NCI-H2171 (cell line): ENCODE measurements at places on chromosomes 1 and 21.

DNA sequence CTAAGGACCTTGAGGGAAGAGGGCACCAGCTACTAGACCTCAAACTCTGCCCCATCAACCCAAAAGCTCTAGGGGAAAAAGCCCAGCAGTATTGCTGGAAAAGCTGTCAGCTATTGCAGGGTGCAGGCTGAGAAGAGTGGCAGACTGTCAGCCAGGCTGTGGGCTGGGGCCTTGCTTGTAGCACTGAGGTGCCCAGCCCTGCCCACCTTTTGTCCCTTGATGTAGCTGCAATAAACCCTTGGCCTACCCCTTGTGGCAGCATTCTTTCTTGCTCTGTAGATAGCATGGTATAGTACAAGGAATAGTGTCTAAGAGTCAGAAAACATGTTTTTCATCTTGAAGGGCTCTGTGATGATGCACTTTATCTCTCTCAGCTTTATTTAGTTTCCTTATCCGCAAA lies 39.4 kb downstream of the CDC14A start:
- no peak for DNase-seq

GRCh38 chr1:3657096-3657475 lies 4.8 kb downstream of the TP73 start:
- DNase-seq: no peak

DNA sequence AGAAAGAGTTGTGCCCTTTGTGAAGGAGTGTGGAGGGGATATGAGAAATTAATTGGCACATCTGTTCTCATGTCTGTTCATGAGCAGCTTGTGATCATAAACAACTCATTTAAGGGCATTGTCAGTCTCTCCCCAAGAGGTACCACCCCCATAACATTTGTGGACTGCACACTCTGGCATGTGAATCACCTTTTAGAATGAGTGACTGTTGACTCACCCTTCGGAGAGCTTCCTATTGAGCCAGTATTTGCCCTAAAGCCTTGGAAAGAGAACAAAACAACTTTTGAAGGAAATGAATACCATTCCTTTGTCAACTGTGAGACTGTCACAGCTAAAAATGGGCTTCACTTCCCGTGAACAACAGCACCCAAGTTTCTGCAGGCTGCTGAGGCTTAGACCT lies 27.5 kb upstream of the MYSM1 start:
- DNase-seq: peak; percentile 34

GRCh38 chr1:26853156-26853555 lies 9.8 kb upstream of the SFN start:
- DNase-seq: peak; percentile 66

GRCh38 chr1:170238704-170239391 lies 93.1 kb downstream of the NTMT2 start:
- DNase-seq: no peak

DNA sequence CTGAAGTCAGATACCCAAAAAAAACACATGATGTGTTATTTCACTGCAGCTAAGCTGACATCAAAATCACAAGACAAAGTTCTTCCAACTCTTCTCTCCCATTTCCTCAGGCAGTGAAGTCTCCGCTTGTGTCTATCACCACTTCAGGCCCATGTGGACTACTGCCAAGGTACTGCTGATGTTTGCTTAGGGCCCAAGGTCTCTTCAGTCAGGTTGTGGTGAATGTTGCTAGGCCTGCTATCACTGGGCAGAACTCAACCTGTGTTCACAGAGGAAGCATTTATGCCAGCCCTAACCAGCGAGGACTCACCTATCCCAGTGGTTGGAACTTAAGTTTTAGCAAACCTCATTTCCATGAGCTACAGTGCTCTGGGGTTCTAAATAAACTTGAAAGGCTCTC lies 156.5 kb upstream of the BRINP3 start:
- no peak for DNase-seq

GRCh38 chr1:85708829-85709227 lies 595 bp upstream of the ZNHIT6 start:
- DNase-seq: no peak

DNA sequence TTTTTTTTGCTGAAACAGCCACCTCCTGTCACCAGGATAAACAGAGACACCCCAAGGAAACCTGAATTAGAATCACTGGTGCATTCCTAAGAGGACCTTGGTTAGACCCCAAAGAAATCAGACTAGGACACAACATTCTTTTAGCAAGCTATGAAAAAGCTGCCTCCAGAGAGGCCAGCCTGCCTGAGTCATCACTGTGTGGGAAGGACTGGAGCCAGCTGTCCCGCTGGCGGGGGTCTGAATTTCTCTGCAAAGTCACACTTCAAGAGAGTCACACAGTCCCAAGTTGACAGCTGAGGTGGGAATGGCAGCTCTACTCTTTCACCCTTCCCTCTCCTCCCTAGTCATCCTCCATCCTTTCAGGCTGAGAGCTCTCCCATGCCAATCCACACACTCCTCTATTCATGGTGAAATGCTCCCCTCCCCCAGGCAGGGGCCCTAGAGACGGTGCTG lies 405.0 kb upstream of the POU3F1 start:
- no peak for DNase-seq

DNA sequence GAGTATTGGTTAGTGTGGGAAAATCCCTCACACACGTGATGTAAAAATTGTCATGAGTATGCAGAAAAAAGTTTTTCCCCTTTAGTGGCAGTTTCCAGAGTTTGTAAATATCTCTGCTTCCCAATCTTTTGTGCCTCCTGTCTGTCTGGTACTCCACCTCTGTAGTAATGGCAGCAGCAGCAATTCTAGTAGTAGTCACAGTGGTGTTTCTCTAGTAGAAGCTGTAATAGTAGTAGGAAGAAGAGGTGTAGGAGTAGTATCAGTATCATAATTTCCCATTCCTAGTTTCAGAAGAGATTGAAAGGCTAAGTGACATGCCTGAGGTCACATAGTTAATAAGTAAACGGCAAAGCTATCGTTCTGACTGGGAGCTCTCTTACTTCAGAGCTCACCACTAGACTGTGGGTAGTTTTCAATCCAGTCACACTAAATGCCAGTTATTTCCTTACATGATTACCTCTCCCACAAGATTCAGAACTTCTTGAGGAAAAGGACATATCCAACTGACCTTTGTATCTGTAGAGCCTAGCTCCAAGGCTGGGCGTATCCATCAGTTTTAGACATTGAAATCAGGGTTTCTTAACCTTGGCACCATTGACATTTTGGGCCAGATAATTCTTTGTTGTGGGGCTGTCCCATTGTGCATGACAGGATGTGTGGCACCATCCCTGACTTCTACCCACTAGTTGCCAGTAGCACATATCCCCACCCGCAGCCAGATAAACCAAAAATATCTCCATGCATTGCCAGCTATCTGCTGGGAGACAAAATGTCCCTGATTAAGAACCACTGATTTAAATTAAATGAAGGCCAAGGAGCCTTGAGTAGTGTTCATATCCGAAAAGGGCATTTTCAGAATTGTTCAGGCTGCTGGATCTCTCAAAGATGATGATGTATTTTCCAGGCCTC lies 135.9 kb downstream of the FGGY start:
- DNase-seq: no peak

DNA sequence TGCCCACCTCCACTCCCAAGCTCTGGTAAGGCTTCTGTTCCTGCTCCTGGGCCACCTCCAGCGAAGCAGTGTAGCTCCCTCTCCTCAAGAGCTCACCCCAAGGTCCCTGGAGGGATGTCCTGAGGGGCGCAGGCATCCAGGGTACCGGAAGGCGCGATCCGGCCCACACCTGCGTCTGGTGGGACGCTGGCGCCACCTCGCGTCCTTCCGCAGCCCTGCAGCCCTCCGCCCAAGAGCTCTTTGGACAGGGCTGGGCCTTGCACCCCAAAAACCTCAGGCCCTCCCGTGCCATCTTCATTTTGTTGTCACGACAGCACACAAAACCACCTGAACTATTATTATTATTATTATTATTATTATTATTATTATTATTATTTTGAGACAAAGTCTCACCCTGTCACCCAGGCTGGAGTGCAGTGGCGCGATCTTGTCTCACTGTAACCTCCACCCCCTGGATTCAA lies 49.2 kb upstream of the PAX7 start:
- DNase-seq: peak; percentile 81

DNA sequence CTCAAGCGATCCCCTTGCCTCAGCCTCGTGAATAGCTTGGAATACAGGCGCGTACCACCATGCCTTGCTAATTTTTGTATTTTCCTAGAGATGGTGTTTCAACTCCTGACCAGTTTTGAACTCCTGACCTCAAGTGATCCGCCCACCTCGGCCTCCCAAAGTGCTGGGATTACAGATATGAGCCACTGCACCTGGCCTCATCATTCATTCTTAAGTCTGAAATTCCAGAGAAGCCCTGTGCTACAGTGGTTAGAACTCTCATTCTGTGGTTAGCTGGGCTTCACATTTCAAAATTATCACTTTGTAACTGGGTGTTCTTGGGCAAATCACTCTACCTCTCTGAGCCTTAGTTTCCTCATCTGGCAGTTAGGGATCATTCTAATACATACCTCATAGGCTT lies 86.1 kb upstream of the POU3F1 start:
- DNase-seq: no peak

GRCh38 chr1:92975551-92976232 lies 14.4 kb upstream of the DIPK1A start:
- no peak for DNase-seq

DNA sequence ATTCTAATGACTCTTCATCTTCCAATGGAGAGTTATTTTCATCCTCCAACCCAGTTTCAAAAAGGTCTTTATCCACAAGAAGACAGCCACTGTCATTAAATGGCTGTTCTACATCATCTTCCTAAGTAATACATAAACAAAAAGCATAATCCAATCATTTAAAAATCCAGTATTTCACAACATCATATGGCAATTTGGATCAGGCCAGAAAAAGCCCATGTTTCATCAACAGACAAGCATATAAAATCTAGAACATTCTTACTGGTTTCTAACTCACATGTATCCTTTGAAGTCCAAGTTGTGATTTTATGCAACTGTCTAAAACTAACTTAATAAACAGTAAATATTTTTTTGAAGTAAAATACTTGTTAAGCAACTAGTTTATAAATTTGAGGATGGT lies 6.6 kb downstream of the CLSPN start:
- no peak for DNase-seq

- peak; percentile 52 for DNase-seq
Observed at GRCh38 chr1:225480825-225481434, 53.1 kb upstream of the LBR start.

DNA sequence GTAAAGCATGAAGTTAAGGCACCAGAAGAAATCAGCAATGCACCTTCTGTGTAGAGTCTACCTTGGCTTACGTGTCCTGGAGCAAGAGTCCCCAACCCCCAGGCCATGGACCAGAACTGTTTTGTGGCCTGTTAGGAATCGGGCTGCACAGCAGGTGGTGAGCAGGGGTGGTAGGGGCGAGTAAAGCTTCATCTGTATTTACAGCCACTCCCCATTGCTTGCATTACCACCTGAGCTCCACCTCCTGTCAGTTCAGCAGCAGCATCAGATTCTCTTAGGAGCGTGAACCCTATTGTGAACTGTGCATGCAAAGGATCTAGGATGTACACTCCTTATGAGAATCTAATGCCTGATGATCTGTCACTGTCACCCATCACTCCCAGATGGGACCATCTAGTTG lies 21.5 kb downstream of the ZMYND12 start:
- no peak for DNase-seq

DNA sequence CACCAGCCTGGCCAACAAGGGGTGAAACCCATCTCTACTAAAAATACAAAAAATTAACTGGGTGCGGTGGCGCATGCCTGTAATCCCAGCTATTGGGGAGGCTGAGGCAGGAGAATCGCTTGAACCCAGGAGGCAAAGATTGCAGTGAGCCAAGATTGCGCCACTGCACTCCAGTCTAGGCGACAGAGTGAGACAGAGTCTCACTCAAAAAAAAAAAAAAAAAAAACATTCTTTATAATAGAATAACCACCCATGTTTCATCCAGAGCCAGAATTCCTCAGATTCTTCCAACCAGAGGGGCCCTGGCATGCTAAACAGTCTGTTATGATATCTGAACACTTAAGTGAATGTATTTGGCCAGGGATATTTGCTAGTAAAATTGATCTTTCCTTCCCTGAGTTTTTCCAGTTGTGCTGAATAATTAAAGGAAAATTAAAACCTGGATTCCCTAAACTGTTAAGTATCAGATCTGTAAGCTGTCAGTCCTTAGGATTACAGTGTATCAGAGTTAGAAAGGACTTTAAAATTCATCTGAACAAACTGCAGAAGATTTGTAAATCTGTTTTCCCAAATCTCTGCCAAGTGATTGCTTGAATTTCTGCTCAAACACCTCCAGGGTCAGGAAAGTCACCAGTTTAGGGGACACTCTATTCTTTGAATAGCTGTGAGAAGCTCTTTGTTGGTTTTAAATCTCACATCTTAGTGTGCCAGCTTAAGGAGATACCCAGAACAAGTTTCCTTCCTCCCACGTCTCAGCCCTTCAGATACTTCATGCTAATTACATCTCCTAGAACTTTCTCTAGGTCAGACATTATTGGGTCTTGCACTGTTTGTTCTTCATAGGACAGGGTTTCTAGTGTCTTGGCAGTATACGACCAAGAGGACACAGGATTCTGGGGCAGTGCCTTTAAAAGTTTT lies 84.6 kb upstream of the BMP8A start:
- DNase-seq: no peak

DNA sequence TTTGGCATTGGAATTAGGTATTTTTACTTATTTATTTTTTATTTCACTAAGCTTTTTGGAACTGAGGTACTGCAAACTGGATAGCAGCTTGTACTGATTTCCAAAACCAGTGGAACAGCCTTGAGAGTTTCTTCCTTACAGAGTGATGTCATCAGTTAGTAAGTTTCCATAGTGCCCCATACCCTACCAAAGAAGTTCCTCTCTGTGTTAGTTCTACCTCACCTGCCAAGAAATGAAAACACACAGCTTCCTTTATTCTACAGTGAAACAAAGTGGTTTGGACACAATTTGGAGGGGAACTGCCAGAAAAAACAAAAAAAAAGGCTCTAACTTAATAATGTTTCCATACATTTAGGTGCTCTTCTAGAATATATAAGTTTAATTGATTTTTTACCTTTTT lies 430.9 kb upstream of the ADGRL2 start:
- DNase-seq: no peak

GRCh38 chr1:201559679-201560162 lies 20.8 kb downstream of the NAV1 start:
- peak; percentile 65 for DNase-seq

DNA sequence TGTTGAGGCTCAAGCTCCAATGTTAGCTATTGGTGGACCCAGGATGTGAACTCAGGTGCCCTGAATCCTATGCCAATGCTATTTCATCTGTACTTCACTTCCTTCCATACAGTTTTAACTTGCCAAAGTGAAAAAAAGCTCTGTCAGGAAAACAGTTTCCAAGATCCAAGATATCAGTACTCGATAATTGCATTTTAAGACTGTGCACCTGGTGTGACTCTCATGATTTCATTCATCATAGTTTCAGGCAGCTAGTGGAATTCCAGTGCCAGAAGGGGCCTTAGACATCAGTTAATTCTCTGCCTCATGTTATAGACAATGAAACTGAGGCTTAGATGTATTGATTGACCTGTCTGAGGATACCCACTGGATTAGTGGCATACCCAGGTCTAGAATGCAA lies 26.5 kb upstream of the LEPR start:
- DNase-seq: no peak

DNA sequence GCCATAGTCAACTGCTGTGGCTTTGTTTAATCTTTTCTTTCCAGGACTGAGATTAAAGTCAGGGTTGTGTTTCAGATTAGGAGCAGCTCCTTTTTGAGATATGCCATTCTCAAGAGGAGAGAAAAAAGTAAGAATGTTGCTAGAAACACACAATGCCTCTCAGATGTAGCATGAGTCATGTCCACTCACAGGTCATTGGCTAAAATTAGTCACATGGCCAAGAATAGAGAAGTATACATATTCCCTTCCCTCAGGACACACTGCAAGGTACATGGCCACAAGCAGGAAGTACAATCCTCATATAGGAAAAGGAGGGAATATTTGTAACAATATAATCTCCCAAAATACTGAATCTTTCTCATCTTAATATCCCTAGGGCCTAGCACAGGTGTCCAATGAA lies 141.9 kb upstream of the PTBP2 start:
- DNase-seq: no peak
